Esophagus mucosa (tissue), 1 donor: ENCODE measurements at places on chromosomes 7 and 10.
A peak's percentile ranks its signal among the peaks of the same experiment; 100 is the strongest.

DNA sequence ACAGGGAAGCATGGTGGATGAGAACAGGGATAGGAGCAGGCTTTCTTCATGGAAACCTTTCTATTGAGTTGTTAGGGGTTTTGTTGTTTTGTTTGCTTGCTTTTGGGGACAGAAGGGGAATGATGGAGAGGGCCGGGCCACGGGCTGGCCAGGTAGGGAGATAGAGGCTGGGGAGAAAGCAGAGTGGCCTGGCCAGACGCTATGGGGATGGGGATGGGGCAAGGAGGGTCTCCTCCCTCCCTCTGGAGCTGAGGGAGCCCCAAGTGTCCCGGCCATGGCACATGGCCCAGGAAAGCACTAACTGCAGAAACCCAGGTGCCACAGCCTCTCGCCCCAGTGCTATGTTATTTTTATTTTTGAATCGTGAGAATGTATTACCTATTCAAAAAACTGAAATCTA is 10.0 kb downstream of the AOC1 start:
- ATAC-seq, result no peak

- peak; percentile 3 for ATAC-seq
Observed at GRCh38 chr10:84177541-84178141, 4.0 kb downstream of the GPR15LG start.

DNA sequence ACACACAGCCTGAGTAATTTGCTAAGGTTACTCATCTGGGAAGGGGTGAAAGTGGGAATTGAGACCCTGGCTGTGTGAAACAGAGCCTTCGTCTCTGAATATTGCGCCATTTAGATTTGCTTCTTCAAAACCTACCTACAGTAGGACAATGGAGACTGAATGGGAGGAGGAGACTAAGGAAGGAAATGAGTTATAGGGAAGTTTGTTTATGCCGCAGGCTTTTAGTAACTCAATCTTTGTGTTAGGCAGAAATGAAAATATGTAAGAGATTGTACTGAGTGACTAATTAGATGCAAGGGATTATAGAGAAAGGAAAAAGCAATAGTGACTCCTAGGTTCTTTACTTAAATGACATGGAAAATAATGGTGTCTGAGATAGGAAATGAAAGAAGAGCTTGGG is 80.2 kb downstream of the KCND2 start:
- no peak for ATAC-seq

DNA sequence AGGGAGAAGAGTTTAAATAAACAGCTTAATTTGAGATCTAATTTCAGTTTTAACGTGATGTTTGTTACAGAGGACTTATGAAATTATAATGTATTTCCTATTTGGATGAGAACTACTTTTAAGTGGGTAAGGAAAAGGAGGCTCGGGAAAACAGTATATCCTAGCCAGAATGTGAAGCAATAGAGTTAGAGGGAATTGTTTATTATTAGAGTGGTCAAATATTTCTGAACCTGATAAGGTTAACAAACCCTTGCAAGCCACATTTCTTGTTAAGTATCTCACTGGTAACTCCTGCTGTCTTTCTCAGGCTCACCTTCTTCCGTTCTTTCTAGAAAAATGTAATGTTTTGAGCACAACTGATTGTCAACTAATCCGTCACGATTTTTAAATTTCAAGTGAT is 335.1 kb upstream of the MBL2 start:
- ATAC-seq, result no peak

DNA sequence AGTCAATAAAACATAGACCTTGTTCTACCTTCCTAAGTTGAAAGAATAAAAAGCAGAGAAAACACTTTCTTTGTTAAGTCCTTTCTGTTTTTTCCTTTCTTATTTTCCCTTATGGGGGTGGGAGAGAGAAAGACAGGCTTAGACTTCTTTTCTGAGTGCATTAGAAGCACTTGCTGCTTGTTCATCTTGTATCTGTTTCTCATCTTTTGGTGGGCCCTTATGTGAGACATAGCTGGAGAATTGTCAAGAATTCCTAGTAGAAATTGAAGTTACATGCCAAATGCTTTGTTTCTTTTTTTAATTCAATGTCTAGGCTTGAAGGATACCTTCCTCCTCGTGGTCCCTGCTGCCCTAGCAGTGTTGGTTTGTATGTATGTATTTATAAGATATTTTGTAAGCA is 6.7 kb downstream of the EIF4EBP2 start:
- ATAC-seq, result no peak
